Psoas muscle (tissue), 8 donors: ENCODE measurements at places on chromosomes 16 and 17. TPM values are rescaled to one million over a fixed set of nuclear protein-coding genes. Genes with fewer than 3 reads are reported as not detected.

GRCh38 chr17:27665549-27665948 lies 34.6 kb downstream of the LGALS9 start:
- no peak for DNase-seq
- H3K4me1 ChIP-seq: no peaks in the 10 kb centered on the region
- no peak overlapping the region for H3K4me3 ChIP-seq
- H3K27me3 ChIP-seq: no peaks in the 10 kb centered on the region

The HEATR3 gene
- 9.2 TPM for total RNA-seq

GRCh38 chr17:79211061-79211770 lies 136.6 kb downstream of the ENGASE start:
- no peak overlapping the region for H3K4me3 ChIP-seq
- H3K27me3 ChIP-seq: peaks cover 81% of the 10 kb centered on the region
- no peaks in the 10 kb centered on the region for H3K36me3 ChIP-seq
- H3K4me1 ChIP-seq: no peaks in the 10 kb centered on the region

DNA sequence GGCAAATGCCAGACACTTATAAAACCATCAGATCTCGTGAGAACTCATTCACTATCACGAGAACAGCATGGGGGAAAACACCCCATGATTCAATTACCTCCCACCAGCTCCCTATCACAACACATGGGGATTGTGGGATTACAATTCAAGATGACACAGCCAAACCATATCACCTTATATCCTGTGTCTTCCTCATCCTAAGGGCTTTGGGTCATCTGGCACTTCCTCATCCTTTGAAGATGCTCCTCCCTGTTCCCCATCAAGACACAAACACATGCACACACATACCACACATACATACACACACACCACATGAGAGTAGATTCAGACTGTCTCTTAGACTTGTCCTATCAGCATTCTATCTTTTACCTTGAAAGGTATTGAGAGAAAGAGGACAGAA lies 2.8 kb upstream of the PMFBP1 start:
- no peaks in the 10 kb centered on the region for H3K4me1 ChIP-seq
- no peaks in the 10 kb centered on the region for H3K27me3 ChIP-seq
- no peak for DNase-seq

The PIK3R5 gene
- 2.3 TPM for total RNA-seq

- H3K4me1 ChIP-seq: no peaks in the 10 kb centered on the region
- no peaks in the 10 kb centered on the region for H3K36me3 ChIP-seq
- H3K27me3 ChIP-seq: no peaks in the 10 kb centered on the region
- H3K27ac ChIP-seq: no peak overlapping the region
Measured at GRCh38 chr17:55546991-55547664, 35.9 kb upstream of the SMIM36 start.

- H3K4me1 ChIP-seq: peaks cover 10% of the 10 kb centered on the region
- no peaks in the 10 kb centered on the region for H3K27me3 ChIP-seq
- DNase-seq: no peak
- H3K27ac ChIP-seq: no peak overlapping the region
- H3K36me3 ChIP-seq: no peaks in the 10 kb centered on the region
Measured at GRCh38 chr17:76390003-76390421, 5.6 kb downstream of the SPHK1 start.

- no peaks in the 10 kb centered on the region for H3K27me3 ChIP-seq
- no peak overlapping the region for H3K4me3 ChIP-seq
- H3K4me1 ChIP-seq: peaks cover 10% of the 10 kb centered on the region
- H3K36me3 ChIP-seq: peaks cover 10% of the 10 kb centered on the region
- H3K27ac ChIP-seq: peak overlapping the region; percentile 46
Measured at GRCh38 chr17:57966875-57967274, 11.7 kb upstream of the CUEDC1 start.

The DHRS7C gene
- 73.3 TPM for total RNA-seq

The NDRG4 gene
- total RNA-seq: 1.7 TPM

- DNase-seq: no peak
- H3K36me3 ChIP-seq: no peaks in the 10 kb centered on the region
- no peaks in the 10 kb centered on the region for H3K27me3 ChIP-seq
- no peaks in the 10 kb centered on the region for H3K4me1 ChIP-seq
- no peak overlapping the region for H3K4me3 ChIP-seq
- no peak overlapping the region for H3K27ac ChIP-seq
Measured at GRCh38 chr17:45703806-45704205, 80.3 kb upstream of the CRHR1 start.

- peaks cover 11% of the 10 kb centered on the region for H3K4me1 ChIP-seq
- H3K27ac ChIP-seq: peak overlapping the region; percentile 27
- H3K4me3 ChIP-seq: peak overlapping the region; percentile 22
- H3K27me3 ChIP-seq: no peaks in the 10 kb centered on the region
Measured at GRCh38 chr17:64016231-64016784, 4.1 kb downstream of the ICAM2 start.

The PROCA1 gene
- total RNA-seq: 0.28 TPM

- H3K4me1 ChIP-seq: no peaks in the 10 kb centered on the region
- H3K27ac ChIP-seq: no peak overlapping the region
- H3K27me3 ChIP-seq: no peaks in the 10 kb centered on the region
- no peak for DNase-seq
Measured at GRCh38 chr16:49932946-49933345, 77.0 kb upstream of the ZNF423 start.

- no peak overlapping the region for H3K27ac ChIP-seq
- DNase-seq: no peak
- no peaks in the 10 kb centered on the region for H3K4me1 ChIP-seq
- H3K4me3 ChIP-seq: no peak overlapping the region
Measured at GRCh38 chr17:79239205-79239604, 164.6 kb downstream of the ENGASE start.

GRCh38 chr17:9768381-9768934 lies 22.9 kb downstream of the DHRS7C start:
- no peak for DNase-seq
- H3K4me3 ChIP-seq: no peak overlapping the region
- no peaks in the 10 kb centered on the region for H3K36me3 ChIP-seq

The HS3ST3A1 gene
- total RNA-seq: 0.13 TPM

The KRT17 gene
- not detected for total RNA-seq

- no peaks in the 10 kb centered on the region for H3K4me1 ChIP-seq
- no peak overlapping the region for H3K27ac ChIP-seq
- no peak for DNase-seq
- no peak overlapping the region for H3K4me3 ChIP-seq
- H3K36me3 ChIP-seq: no peaks in the 10 kb centered on the region
Measured at GRCh38 chr16:53836142-53836541, 132.2 kb downstream of the FTO start.

The SPNS3 gene
- total RNA-seq: not detected

DNA sequence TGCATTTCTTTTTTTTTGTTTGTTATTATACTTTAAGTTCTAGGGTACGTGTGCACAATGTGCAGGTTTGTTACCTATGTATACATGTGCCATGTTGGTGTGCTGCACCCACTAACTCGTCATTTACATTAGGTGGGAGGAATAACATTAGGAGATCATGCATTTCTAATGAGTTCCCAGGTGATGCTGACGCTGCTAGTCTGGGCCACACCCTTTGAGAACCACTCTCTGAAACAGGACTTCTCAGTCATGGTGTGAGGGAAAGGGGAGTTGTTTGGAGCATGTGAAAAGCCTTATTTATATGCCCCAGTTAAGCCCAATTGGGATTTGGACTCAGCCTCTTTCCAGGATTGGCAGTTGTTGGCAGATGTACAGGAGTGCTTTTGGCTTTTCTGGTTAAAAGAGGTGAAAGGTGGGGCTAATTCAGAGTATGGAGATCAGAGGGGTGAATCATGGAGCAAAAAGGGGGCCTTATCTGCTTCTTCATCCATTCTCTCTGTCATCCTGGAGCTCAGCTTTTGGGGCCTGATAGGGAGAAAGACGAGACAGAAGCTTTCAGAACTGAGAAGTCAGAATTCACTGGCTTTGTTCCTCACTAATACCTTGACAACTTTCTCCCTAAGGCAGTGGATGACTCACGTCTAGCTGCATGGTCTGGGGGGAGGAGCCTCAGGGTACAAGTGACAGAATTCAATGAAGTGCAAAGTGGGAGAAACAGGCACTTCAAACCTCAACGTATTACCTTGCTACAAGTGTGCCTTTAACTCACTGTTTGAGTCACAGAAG lies 180.0 kb upstream of the CACNG3 start:
- H3K4me1 ChIP-seq: no peaks in the 10 kb centered on the region
- H3K27ac ChIP-seq: no peak overlapping the region
- no peak overlapping the region for H3K4me3 ChIP-seq
- H3K36me3 ChIP-seq: no peaks in the 10 kb centered on the region
- H3K27me3 ChIP-seq: no peaks in the 10 kb centered on the region
- no peak for DNase-seq

The FBXW10 gene
- total RNA-seq: 0.52 TPM

GRCh38 chr16:83959656-83960434 lies 6.8 kb downstream of the OSGIN1 start:
- no peak overlapping the region for H3K4me3 ChIP-seq
- H3K27me3 ChIP-seq: no peaks in the 10 kb centered on the region
- peaks cover 76% of the 10 kb centered on the region for H3K36me3 ChIP-seq
- peak overlapping the region; percentile 54 for H3K27ac ChIP-seq

GRCh38 chr16:56357765-56358322 lies 67.5 kb downstream of the AMFR start:
- peak overlapping the region; percentile 18 for H3K27ac ChIP-seq
- no peaks in the 10 kb centered on the region for H3K36me3 ChIP-seq
- no peak overlapping the region for H3K4me3 ChIP-seq
- peak; percentile 60 for DNase-seq
- H3K27me3 ChIP-seq: no peaks in the 10 kb centered on the region

- peaks cover 3% of the 10 kb centered on the region for H3K27me3 ChIP-seq
- H3K27ac ChIP-seq: no peak overlapping the region
- no peak for DNase-seq
- no peaks in the 10 kb centered on the region for H3K36me3 ChIP-seq
- no peak overlapping the region for H3K4me3 ChIP-seq
- H3K4me1 ChIP-seq: no peaks in the 10 kb centered on the region
Measured at GRCh38 chr17:5794881-5795506, 210.7 kb upstream of the NLRP1 start.

- no peak overlapping the region for H3K27ac ChIP-seq
- no peaks in the 10 kb centered on the region for H3K36me3 ChIP-seq
- peaks cover 2% of the 10 kb centered on the region for H3K27me3 ChIP-seq
- no peaks in the 10 kb centered on the region for H3K4me1 ChIP-seq
Measured at GRCh38 chr16:79062821-79063220, 537.7 kb downstream of the MAF start.

- no peak overlapping the region for H3K27ac ChIP-seq
- no peaks in the 10 kb centered on the region for H3K4me1 ChIP-seq
- no peaks in the 10 kb centered on the region for H3K36me3 ChIP-seq
- DNase-seq: no peak
- H3K4me3 ChIP-seq: no peak overlapping the region
Measured at GRCh38 chr17:65509032-65509431, 52.4 kb downstream of the AXIN2 start.

DNA sequence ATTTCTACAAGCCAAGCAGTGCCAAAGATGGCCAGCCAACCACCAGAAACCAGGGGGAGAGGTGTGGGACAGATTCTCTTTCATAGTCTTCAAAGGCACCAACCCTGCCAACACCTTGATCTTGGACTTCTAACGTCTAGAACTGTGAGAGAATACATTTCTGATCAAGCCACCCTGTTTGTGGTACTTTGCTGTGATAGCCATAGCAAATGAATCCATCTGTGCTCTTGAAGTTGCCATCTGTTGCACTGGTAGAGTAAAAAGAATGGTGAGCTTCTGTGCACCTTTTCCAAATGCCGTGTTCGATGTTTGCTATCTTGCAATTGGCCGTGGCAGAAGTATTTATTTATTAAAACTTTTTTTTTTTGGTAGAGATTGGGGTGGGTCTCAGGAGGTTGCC lies 16.7 kb upstream of the ADGRG1 start:
- no peak for DNase-seq
- no peak overlapping the region for H3K27ac ChIP-seq
- no peaks in the 10 kb centered on the region for H3K36me3 ChIP-seq
- no peak overlapping the region for H3K4me3 ChIP-seq
- no peaks in the 10 kb centered on the region for H3K27me3 ChIP-seq
- H3K4me1 ChIP-seq: no peaks in the 10 kb centered on the region

DNA sequence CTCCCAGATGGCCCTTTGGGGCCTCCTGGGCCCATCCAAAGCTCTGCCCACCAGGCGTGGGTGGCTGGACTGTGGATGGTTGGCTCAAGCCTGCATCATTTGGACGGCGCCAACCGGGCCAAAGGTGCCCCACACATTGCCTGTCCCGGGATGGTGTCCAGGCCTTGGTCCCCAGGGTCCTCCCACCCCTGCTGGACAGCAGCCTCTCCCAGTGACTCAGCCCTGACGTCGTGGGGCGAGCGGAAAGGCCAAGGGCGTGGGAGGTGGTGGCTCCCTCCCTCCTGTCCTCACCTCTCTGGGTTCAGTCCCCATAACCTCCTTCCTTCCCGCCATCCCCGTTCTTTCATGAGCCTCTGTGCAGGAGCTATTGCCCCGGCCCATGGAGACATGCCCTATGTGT lies 42.1 kb upstream of the DLX4 start:
- DNase-seq: peak; percentile 81
- no peaks in the 10 kb centered on the region for H3K36me3 ChIP-seq
- peaks cover 4% of the 10 kb centered on the region for H3K27me3 ChIP-seq
- H3K4me3 ChIP-seq: no peak overlapping the region

DNA sequence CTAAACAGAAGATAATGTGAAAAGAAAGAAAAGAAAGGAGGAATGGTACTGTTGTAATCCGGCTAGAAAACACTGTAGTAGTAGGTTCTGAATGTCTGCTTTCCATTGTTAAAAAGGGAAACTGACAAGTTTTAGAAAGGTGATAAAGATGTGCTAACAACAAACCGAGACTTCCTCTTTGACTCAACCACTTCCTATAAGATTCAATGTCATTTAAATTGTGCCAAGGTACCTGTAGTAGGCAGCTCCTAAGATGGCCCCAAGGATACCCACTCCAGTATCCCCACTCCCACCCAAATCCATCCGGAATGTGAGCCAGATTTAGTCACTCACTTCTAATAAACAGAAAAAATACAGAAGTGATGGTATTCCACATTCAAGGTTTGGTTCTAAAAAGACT lies 31.2 kb downstream of the XYLT1 start:
- no peaks in the 10 kb centered on the region for H3K27me3 ChIP-seq
- no peak overlapping the region for H3K27ac ChIP-seq
- peaks cover 4% of the 10 kb centered on the region for H3K4me1 ChIP-seq
- no peak overlapping the region for H3K4me3 ChIP-seq

The GDE1 gene
- total RNA-seq: 66.3 TPM

The DPH1 gene
- 50.4 TPM for total RNA-seq

DNA sequence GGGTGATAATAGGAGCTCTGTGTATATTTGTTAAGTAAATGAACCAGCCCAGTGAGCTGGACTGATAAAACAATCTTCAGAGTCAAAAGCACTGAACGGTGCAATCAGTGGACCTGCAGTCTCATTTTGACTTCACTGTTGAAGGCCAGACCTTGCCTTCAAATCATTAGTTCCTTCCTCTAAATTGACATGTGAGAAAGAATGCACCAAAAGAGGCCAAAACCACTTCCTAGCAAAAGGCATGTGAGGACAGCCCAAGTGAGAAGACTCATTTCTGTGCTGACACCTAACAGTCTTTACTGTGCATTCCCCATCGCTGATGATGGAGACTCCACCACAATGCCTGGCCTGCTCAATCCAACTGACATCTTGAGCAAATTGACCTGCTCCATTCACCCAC lies 10.6 kb downstream of the GTF3C1 start:
- DNase-seq: no peak
- no peaks in the 10 kb centered on the region for H3K27me3 ChIP-seq
- no peak overlapping the region for H3K27ac ChIP-seq
- peaks cover 98% of the 10 kb centered on the region for H3K36me3 ChIP-seq

GRCh38 chr16:89376812-89377452 lies 113.4 kb downstream of the ANKRD11 start:
- no peak for DNase-seq
- H3K36me3 ChIP-seq: no peaks in the 10 kb centered on the region
- no peak overlapping the region for H3K4me3 ChIP-seq

GRCh38 chr17:77819497-77819896 lies 139.0 kb upstream of the TNRC6C start:
- no peak overlapping the region for H3K4me3 ChIP-seq
- H3K4me1 ChIP-seq: no peaks in the 10 kb centered on the region
- H3K36me3 ChIP-seq: no peaks in the 10 kb centered on the region
- no peak for DNase-seq
- H3K27ac ChIP-seq: no peak overlapping the region
